ENCODE measurements at places on chromosomes 2 and 18. TPM values are rescaled to one million over a fixed set of nuclear protein-coding genes. Genes with fewer than 3 reads are reported as not detected.
A peak's percentile ranks its signal among the peaks of the same experiment; 100 is the strongest.

RIF1 gene
- total RNA-seq: 58.3 TPM

KCNG2 gene
- not detected for total RNA-seq

IAH1 gene
- 75.9 TPM for total RNA-seq

NT5C1B gene
- total RNA-seq: not detected

GRCh38 chr2:44578471-44579093 is 216.8 kb downstream of the CAMKMT start:
- DNase-seq: no peak
- H3K4me3 ChIP-seq: peak overlapping the region; percentile 88
- peaks cover 40% of the 10 kb centered on the region for H3K4me1 ChIP-seq
- peak overlapping the region; percentile 80 for H3K27ac ChIP-seq

GRCh38 chr2:158128168-158128973 is 26.7 kb downstream of the UPP2 start:
- H3K27ac ChIP-seq: no peak overlapping the region
- no peaks in the 10 kb centered on the region for H3K36me3 ChIP-seq
- no peak overlapping the region for H3K4me3 ChIP-seq
- H3K4me1 ChIP-seq: no peaks in the 10 kb centered on the region
- peaks cover 12% of the 10 kb centered on the region for H3K27me3 ChIP-seq

DNA sequence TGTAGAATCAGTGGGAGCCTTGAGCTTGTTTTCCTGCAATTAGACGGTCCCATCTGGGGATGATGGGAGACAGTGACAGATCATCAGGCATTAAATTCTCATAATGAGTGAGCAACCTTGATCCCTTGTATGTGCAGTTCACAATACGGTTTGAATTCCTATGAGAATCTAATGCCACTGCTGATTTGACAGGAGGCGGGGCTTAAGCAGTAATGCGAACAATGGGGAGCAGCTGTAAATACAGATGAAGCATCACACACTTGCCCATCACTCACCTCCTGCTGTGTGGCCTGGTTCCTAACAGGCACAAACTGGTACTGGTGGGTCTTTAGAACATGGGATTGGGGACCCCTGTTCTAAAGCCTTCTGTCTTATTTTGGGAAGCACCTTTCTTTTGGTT is 17.9 kb upstream of the NYAP2 start:
- no peak overlapping the region for H3K27ac ChIP-seq
- no peak overlapping the region for H3K4me3 ChIP-seq
- H3K27me3 ChIP-seq: peaks cover 7% of the 10 kb centered on the region
- no peaks in the 10 kb centered on the region for H3K36me3 ChIP-seq
- no peaks in the 10 kb centered on the region for H3K4me1 ChIP-seq

DNA sequence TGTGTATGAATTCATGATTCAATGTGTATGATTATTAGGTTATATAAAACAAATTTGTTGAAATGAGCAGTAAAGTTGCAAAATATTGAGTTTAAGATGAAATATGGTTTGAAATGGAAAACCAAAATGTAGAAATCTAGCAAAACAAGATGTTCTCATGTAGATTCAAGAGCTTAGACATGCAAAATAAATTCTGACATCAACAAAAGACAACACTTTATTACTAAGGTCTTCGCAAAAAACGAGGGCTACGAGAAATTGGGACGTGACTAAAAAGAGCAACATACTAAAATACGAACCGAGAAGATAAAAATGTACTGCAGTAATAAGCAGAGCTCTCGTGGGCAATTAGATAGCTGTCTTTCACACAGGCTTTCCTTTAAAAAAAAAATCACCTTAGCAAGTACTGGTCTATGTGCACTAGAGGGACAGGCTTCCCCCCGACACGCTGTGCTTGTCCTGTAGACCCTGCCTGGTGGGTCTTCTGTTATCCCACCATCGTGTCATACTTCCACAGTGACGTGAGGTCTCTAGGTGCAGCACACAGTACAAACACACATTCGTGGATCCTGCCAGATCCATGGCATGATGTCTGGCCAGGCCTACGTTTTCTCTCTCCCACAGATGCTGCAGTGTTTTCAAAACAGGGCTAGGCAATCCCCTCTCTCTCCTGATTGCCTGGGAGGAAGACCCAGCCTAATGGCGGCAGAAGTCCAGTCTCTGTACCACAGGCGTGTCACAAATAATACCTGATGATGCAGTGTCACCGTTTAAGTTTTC is 240.8 kb downstream of the TCF4 start:
- DNase-seq: no peak
- no peaks in the 10 kb centered on the region for H3K27me3 ChIP-seq
- H3K36me3 ChIP-seq: no peaks in the 10 kb centered on the region
- no peak overlapping the region for H3K27ac ChIP-seq
- no peaks in the 10 kb centered on the region for H3K4me1 ChIP-seq
- H3K4me3 ChIP-seq: no peak overlapping the region

- H3K4me1 ChIP-seq: peaks cover 6% of the 10 kb centered on the region
- DNase-seq: no peak
- no peak overlapping the region for H3K27ac ChIP-seq
- H3K4me3 ChIP-seq: peak overlapping the region; percentile 97
- H3K27me3 ChIP-seq: peaks cover 8% of the 10 kb centered on the region
These were observed 1.2 kb upstream of the BIN1 start for GRCh38 chr2:127108090-127108523.

DNA sequence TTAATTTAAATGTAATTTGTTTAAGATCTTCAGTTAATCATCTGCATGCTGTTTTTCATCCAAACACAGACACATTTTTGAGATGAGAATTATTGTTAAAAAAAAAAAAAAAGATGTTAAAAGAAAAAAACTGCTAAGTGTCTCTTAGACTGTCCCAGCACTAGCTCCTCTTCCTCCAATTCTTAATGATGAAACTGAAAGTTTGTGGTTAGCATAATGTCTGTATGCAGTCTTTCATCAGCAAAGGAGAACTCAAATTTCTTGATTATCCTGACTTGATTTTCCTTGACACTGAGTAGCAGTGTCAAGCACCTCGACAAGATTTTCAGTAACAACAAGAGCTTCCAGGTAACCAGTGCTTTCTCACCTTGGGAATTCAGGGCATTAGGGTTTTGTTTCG is 274.4 kb downstream of the LRRTM1 start:
- no peak overlapping the region for H3K27ac ChIP-seq
- H3K27me3 ChIP-seq: no peaks in the 10 kb centered on the region
- no peak overlapping the region for H3K4me3 ChIP-seq
- no peaks in the 10 kb centered on the region for H3K36me3 ChIP-seq
- no peaks in the 10 kb centered on the region for H3K4me1 ChIP-seq

DNA sequence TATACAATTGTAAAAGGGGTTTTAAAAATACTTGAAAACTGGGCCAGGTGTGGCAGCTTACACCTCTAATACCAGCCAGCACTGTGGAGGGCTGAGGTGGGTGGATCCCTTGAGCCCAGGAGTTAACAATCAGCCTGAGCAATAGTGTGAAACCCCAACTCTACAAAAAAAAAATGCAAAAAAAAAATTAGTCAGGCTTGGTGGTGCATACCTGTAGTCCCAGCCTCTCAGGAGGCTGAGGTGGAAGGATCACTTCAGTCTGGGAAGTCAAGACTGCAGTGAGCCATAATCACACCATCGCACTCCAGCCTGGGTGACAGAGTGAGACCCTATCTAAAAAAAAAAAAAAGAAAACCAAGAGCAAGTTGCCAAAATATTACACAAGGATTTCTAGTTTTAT is 182.7 kb downstream of the UBE2E3 start:
- DNase-seq: peak; percentile 13
- no peaks in the 10 kb centered on the region for H3K27me3 ChIP-seq
- H3K27ac ChIP-seq: peak overlapping the region; percentile 60
- H3K4me1 ChIP-seq: peaks cover 46% of the 10 kb centered on the region
- peak overlapping the region; percentile 67 for H3K4me3 ChIP-seq

- DNase-seq: no peak
- H3K27ac ChIP-seq: no peak overlapping the region
- no peaks in the 10 kb centered on the region for H3K4me1 ChIP-seq
- no peak overlapping the region for H3K4me3 ChIP-seq
- no peaks in the 10 kb centered on the region for H3K27me3 ChIP-seq
- H3K36me3 ChIP-seq: no peaks in the 10 kb centered on the region
These were observed 438.7 kb downstream of the MBD2 start for GRCh38 chr18:53785811-53786210.

- no peak for DNase-seq
- H3K36me3 ChIP-seq: peaks cover 9% of the 10 kb centered on the region
- H3K27me3 ChIP-seq: no peaks in the 10 kb centered on the region
- peak overlapping the region; percentile 89 for H3K27ac ChIP-seq
- peak overlapping the region; percentile 76 for H3K4me3 ChIP-seq
These were observed 31.7 kb downstream of the LPIN2 start for GRCh38 chr18:2981212-2981728.

DNA sequence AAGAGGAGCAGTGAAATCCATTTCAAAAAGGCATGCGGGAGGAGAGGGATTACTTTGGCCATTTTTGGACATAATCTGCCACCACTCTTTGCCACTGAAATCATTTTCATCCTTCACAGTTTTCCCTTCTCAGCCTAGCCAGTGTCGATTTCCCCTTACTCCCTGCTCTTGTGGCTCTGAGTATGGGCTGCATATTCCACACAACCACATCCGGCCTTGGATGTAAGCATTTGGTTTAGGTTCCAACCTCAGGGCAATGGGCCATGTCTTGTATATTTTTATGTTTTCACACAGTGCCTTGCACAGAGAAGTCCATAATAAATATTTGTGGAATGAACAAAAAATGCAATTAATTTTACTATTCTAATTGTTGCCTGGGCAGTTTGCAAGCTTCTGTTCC is 7.7 kb upstream of the SERPINE2 start:
- DNase-seq: no peak
- H3K4me3 ChIP-seq: no peak overlapping the region
- H3K27me3 ChIP-seq: peaks cover 40% of the 10 kb centered on the region
- no peak overlapping the region for H3K27ac ChIP-seq
- no peaks in the 10 kb centered on the region for H3K4me1 ChIP-seq

DNA sequence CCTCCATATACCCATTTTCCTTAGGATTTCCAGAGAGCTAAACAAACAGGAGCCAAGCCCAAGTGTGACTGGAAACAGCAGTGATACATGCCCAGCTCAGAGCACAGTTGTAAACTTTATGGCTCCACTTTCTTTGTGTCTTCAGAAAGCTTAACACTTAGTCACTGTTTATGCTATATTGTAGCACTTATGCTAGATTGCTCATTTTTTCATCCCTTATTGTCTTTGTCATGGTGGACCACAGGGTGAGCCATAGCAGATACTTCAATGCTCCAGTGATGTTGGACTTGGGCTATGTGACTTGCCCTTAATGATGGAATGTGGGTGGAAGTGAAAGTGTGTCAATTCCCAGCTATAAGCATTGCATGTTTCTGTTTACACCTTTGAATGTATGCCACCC is 401.6 kb downstream of the METTL4 start:
- DNase-seq: no peak
- H3K27me3 ChIP-seq: no peaks in the 10 kb centered on the region
- H3K27ac ChIP-seq: no peak overlapping the region
- no peaks in the 10 kb centered on the region for H3K4me1 ChIP-seq
- H3K4me3 ChIP-seq: no peak overlapping the region
- no peaks in the 10 kb centered on the region for H3K36me3 ChIP-seq

- DNase-seq: peak; percentile 75
- H3K4me3 ChIP-seq: no peak overlapping the region
- H3K27me3 ChIP-seq: no peaks in the 10 kb centered on the region
- H3K36me3 ChIP-seq: no peaks in the 10 kb centered on the region
These were observed 326.2 kb upstream of the SOX11 start for GRCh38 chr2:5365871-5366461.

- peaks cover 54% of the 10 kb centered on the region for H3K4me1 ChIP-seq
- peak overlapping the region; percentile 93 for H3K27ac ChIP-seq
- no peak for DNase-seq
- peak overlapping the region; percentile 88 for H3K4me3 ChIP-seq
- no peaks in the 10 kb centered on the region for H3K27me3 ChIP-seq
These were observed 346 bp upstream of the VRK2 start for GRCh38 chr2:58046335-58046584.

GRCh38 chr2:239198221-239198620 is 202.6 kb downstream of the HDAC4 start:
- H3K27ac ChIP-seq: no peak overlapping the region
- H3K27me3 ChIP-seq: no peaks in the 10 kb centered on the region
- no peak overlapping the region for H3K4me3 ChIP-seq
- no peak for DNase-seq

DNA sequence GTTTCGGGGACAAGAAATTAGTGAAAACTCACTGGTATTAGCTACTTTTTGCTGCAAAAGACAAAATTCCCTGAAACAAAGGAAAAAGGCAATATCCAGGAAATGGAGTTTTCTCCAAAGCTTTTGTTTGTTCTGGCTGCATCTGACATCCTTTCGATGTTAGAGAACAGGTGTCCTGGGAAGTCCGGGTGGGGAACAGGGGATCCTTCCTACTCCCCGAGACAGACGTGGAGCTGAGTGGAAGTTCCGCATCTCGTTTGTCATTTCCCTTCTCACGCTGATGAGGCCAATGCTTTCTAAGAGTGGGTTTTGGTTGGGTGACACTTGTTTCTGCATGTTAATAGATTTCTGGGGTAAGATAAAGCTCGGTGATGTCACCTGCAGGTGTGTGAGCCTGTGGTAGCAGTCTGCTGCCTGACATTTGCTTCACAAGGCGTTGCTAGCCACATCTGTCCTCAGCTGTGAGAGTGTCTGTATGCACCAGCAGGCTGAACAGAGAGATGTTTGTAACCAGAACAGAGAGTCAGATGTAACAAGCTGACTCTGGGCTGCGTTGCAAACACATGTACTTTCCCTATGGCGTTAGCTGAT is 125.9 kb downstream of the ACOXL start:
- peak overlapping the region; percentile 30 for H3K27ac ChIP-seq
- H3K4me1 ChIP-seq: peaks cover 76% of the 10 kb centered on the region
- peaks cover 63% of the 10 kb centered on the region for H3K27me3 ChIP-seq
- H3K4me3 ChIP-seq: peak overlapping the region; percentile 65
- peaks cover 2% of the 10 kb centered on the region for H3K36me3 ChIP-seq

DNA sequence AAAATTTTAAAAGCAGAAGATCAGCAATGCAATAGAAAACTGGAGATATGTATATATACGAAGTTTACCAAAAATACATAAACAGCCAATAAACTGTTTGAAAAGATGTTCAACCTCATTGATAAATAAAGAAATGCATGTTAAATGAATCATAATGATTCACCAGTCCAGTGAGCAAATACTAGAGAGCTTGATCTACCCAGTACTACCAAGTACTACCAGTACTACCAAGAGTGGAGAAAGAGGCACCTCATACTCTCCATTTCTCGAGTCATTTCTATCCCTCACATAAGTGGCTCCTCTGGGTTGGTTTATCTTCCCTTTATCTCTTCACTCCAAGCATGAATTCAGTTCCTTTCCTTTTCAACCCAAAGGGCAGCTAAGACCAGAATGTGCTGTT is 138.9 kb downstream of the MREG start:
- no peaks in the 10 kb centered on the region for H3K4me1 ChIP-seq
- H3K4me3 ChIP-seq: no peak overlapping the region
- H3K27me3 ChIP-seq: peaks cover 26% of the 10 kb centered on the region
- H3K27ac ChIP-seq: no peak overlapping the region

DNA sequence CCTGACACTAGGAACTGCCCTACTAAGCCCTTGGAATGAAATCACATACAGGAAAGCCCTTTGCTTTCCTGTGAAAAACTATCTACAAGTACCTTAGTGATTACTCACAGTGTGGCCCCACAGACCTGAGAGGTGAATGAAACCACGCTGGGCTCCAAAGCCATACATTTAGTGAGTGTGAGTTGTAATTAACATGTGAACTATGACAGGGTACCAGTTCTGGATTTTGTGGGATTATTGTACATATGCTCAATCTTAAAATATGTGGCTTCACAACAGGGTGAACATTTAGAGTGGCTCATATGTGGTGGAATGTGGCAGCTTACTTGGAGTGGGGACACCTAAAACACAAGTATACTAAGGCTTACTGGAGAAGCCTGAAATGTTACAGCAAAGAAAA is 12.3 kb downstream of the KCTD1 start:
- H3K4me1 ChIP-seq: peaks cover 7% of the 10 kb centered on the region
- H3K36me3 ChIP-seq: no peaks in the 10 kb centered on the region
- H3K27me3 ChIP-seq: no peaks in the 10 kb centered on the region

GRCh38 chr18:22069916-22070315 is 99.5 kb upstream of the GATA6 start:
- no peaks in the 10 kb centered on the region for H3K27me3 ChIP-seq
- no peaks in the 10 kb centered on the region for H3K36me3 ChIP-seq
- H3K4me1 ChIP-seq: no peaks in the 10 kb centered on the region
